Muscle of leg (tissue), 16 donors: ENCODE measurements at places on chromosomes 4 and X.

DNA sequence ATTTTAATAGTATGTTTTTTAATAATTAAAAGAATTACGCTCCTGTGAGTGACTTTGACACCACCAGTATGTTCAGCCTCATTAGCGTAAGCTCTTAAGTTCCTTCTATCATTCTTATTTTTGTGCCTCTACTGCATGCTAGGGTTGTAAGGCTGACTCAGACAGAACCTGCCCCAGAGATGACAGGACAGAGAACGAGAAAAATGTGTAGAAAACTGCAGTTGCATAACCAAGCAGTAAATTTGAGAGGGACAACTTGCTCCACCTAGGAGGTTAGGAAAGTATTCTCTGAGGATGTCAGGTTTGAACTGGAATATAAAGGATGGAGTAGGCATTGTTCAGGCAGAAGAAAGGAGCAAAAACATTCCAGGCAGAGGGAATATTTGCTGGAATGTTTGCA, 98.7 kb downstream of the NFKB1 start:
- H3K4me3 ChIP-seq, result no peak overlapping the region
- H3K27ac ChIP-seq, result no peak overlapping the region
- no peaks in the 10 kb centered on the region for H3K27me3 ChIP-seq
- peaks cover 28% of the 10 kb centered on the region for H3K36me3 ChIP-seq
- H3K4me1 ChIP-seq, result no peaks in the 10 kb centered on the region

- H3K27ac ChIP-seq, result no peak overlapping the region
- no peak for DNase-seq
- H3K27me3 ChIP-seq, result no peaks in the 10 kb centered on the region
- H3K4me1 ChIP-seq, result no peaks in the 10 kb centered on the region
Observed at GRCh38 chr4:164481306-164482091, 272.4 kb upstream of the SMIM31 start.

DNA sequence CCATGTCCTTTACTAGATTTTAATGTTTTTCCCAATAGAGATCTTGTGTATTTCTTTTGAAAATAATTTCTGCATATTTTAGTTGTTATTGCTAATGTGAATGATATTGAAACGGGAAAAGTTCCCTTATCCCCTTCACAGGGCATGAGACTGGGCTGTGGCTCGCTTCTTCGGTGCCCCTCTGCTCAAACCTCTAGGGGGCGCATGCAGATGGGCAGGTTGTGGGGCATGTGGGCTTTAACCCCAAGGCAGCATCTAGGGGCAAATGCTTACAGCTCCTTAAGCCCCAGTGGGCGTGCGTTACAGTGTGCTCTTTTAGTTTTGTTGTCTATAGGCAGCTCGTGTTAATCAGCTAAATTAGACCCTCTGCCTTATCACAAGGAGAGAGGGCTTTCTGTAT, 194.7 kb downstream of the OPHN1 start:
- H3K4me1 ChIP-seq, result no peaks in the 10 kb centered on the region
- DNase-seq, result no peak
- H3K27ac ChIP-seq, result no peak overlapping the region

- no peak overlapping the region for H3K4me3 ChIP-seq
- H3K36me3 ChIP-seq, result no peaks in the 10 kb centered on the region
- peaks cover 2% of the 10 kb centered on the region for H3K27me3 ChIP-seq
- no peak for DNase-seq
Observed at GRCh38 chrX:47500554-47500953, 17.5 kb upstream of the ZNF41 start.

DNA sequence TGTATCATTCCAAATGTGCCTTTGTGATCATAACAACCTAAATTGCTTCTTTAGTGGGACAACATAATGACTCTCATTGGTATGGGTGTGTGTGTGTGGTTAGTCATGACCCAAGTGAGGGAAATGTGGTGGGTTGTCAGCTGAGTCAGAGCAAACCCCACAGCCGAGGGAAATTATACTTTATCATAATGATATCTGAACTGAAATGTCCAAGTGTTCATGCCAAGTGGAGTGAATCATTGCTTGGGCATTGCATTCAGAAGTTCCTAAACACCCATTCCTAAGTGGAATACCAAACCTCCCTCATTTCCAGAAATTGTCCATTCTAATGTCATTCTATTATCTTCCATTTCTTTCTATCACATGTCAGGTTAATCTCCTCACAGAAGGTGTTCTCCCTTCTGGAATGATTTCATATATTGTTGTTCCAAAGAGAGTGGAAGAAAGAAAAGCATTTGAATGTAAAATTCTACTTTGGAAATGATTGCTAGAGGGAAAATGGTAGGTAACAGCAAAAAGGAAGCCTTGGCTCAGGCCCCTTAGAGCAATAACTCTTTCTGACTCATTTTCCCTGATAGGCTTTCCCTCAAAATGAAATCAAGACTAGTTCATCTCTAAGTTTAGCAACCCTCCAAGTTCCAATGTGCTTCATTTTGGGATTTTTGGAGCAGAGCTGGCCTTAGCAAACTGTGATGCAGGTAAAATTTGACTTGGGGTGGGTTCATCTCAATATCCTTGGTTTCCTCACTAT, 230.7 kb upstream of the KCNIP4 start:
- H3K4me1 ChIP-seq, result no peaks in the 10 kb centered on the region
- H3K36me3 ChIP-seq, result no peaks in the 10 kb centered on the region
- H3K27ac ChIP-seq, result no peak overlapping the region
- DNase-seq, result no peak

GRCh38 chrX:27085346-27085745, 377.8 kb downstream of the PPP4R3C start:
- peaks cover 3% of the 10 kb centered on the region for H3K27me3 ChIP-seq
- H3K36me3 ChIP-seq, result no peaks in the 10 kb centered on the region
- no peak for DNase-seq
- no peak overlapping the region for H3K27ac ChIP-seq
- H3K4me1 ChIP-seq, result no peaks in the 10 kb centered on the region
